ENCODE measurements at places on chromosomes 2 and 18.

- peak; percentile 2 for DNase-seq
Observed at GRCh38 chr2:172586245-172586891, 30.5 kb downstream of the PDK1 start.

DNA sequence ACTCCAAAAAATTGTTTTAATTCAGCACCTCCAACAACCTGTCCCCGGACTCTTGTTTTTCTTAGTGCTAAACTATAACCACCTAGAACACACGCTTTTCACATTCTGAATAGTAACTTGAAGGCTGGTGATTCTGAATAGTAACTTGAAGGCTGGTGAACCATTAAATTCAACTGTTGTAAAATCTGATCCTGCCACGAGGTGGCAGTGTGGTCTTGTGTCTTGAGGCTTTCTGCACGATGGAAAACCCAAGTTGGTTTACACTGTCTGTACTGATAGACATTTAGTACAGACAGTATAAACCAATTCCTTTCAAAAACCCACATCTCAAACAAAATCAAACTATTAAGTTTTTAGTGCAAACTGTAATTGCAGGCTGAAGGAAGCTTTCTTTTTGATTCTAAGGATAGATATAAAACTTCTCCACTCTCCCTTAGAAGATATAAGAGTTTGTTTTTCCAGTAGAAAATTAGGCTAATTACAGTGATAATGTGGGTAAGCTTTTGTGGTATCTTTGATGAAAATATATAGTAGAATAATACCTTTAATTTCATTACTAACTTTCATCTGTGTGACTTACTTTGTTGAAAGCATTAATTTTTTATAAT is 57.6 kb downstream of the VAPA start:
- peak; percentile 72 for DNase-seq

DNA sequence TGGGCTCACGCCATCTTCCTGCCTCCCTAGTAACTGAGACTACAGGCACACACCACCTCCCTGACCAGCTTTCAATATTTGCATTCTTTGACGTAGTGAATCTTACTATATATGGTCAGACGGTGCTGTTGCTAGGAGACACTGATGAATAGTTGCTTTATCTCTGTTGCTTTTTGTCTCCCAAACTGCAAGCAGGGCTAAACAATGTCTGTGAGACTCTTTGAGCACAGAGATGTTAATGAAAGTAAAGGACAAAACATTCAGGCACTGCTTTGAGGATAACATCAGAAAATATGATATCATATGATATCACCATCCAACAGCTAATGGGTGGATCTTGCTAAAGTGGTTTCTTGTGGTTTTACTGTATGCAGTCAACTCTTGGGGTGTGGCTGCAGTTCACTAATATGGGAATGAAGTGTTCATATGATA is 43.0 kb downstream of the EMILIN2 start:
- peak; percentile 75 for DNase-seq

DNA sequence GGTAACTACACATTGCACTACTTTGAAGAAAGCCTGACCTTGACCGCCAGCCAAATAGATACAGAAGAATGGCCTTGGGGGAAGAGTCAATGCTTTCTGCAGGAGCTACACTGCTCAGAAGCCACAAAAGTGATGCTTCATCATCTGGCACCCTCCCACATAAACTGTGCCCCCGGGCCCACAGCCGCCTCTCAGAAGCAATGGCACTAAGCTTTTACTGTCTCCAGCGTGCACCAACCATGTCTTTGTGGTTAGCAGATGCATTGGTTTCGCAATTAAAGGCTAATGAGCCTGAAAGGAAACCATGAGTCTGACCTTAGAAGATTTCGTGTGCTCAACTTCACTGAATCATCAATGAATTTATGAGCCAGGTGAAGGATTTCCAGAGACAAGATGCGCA is 209.4 kb upstream of the TRIB2 start:
- DNase-seq, result peak; percentile 56

- DNase-seq, result no peak
Observed at GRCh38 chr2:170145191-170145590, 32.8 kb upstream of the MYO3B start.

DNA sequence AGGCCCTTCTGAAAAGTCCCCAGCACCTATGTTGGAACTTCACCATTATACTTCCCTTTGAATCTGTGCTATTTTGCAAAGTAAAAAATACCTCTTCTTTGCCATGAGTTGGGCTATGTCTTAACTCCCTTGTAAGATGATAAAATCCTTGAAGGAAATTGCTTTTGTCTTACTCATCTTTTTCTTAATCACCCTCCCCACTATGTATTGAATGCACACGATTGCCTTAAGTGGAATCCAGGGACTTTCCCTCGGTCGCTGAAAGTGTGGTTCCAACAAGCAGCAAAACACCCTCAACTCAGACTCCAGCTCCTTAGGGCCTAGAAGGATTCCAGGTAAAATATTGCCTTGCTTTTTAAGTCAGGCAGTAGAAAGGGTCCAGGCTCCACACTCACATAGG is 173.2 kb upstream of the ARL4C start:
- DNase-seq, result no peak

DNA sequence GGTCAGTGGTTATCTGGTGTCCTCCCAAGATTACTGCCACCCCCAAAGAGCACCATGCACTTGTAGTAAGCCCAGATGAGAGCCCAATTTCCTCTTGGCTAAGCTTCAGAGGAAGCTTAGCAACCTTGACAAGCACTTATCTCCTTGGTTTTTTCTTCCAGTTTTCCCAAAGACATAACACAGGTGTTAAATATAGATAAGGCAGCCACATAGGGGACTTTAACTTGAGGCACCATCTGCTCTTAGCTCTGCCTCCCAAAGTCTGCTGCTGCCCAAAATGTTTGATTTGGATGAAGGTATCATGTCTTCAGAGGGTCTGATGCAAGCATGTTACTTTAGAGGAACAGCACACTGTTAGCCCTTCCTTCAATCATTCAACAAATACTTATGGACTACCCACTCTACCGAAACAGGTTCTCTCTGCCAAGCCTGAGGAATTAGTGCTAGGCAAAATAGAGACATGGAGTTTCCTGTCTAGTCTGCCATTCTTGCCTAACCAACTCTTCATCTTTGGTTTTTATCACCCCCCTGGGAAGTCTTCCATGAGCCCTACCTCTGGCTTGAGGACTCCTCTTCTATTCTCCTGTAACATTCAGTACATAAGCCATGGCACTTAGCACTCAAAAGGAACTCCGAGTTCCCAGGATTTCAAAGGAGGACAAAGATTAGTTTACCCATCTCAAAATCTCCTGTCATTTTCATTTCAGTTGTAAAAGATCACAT is 73.7 kb downstream of the SP3 start:
- DNase-seq, result no peak

- DNase-seq, result no peak
Observed at GRCh38 chr2:135030826-135031225, 16.4 kb downstream of the MAP3K19 start.

- no peak for DNase-seq
Observed at GRCh38 chr2:102483086-102483485, 10.1 kb downstream of the SLC9A4 start.

GRCh38 chr2:104547221-104547620 is 306.7 kb upstream of the POU3F3 start:
- DNase-seq, result no peak

DNA sequence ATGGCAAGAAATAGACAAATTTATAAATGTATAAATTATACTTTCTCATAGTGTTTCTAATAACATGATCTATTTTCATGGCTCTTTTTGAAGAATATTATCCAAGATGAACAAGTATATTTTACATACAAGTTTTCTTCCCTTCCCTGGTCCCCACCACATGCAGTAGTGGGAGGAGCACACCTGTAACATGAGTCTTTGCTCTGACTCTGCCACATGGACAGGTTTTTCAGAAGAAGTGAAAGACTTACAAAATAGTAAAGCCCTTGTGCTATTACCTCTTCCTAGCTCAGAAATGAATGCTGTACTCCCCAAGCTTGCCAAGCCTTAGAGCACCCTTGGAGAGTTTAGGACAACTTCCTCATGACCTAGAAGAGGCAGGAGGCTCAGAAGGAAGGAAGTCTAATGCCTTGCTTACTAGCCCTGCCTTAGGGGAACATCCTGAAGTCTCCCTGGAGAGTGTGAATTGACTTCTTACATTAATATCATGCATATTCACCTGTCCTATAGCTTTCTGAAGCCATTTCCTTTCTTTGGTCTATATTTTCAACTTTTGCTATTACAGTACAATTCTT is 18.4 kb downstream of the MXD1 start:
- no peak for DNase-seq

GRCh38 chr2:5236249-5236648 is 455.9 kb upstream of the SOX11 start:
- DNase-seq, result no peak

GRCh38 chr2:223697316-223697891 is 95.2 kb upstream of the SCG2 start:
- no peak for DNase-seq

DNA sequence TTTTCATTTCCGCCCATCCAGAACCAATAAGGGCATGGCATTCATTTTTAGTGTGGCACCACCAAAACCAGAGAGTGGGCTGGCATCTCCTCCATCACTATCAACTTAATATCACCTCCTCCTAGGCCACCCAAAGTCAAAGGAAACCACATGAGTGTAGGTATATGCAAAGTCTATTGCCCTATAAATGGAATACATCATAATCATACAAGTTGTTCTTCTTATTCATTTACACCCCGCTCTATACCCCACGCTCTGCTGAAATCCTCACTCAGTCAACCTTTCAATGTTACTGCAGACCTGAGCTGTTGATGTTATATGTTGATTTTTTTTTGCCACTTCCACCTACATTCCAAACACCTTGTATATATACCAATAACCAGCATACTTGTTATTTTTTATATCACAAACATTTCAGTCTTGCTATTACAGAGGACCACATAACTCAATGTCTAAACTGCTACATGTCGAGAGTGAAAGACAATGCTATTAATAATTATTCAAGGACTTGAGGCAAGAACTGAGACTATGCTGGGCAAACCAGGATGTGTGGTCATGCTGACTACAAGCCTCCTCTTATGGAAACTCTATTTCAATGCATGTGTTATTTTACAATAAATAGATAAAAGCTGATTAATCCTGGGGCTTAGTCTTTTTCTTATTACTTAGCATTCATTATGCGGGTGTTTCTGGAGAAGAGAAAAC is 466.5 kb upstream of the ID2 start:
- no peak for DNase-seq

GRCh38 chr2:203683932-203684556 is 22.4 kb upstream of the CD28 start:
- no peak for DNase-seq

DNA sequence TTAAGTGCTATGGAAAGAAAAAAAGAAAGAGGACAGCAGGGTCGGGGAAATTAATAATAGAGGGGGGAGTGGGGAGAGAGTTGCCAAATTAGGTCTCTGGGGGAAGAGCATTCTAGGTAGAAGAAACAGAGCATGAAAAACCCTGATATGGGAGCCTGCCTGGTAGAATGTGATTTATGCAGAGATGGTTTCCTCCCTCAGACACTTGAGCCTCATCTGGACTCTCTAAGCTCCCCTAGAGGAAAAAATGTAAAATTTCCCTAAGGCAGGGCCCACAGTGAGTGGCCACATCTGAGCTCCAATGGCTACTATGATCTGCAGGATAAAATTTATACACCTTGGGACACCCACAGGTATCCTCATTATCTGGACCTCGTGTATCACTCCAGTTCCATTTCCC is 20.6 kb upstream of the EPAS1 start:
- DNase-seq, result no peak

DNA sequence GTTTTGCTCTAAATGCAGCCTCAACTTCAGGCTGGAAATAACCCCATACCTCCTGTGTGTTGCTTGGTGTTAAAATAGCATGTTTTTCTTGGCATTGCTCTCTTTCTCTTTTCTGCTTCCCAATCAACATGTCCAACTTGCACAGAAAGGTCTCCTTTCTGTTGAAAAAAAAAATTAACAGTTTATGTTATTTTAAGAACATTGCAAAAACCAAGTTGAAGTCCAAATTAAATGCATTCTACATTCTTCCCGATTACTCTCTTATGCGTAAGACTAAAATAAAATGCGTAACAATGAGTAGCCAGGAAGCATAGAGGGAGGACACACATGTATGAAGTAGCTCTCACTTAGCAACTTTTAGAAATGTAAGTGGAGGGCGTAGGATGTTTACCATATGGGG is 1406.1 kb upstream of the NXPH2 start:
- no peak for DNase-seq

GRCh38 chr2:214577769-214578168 is 166.9 kb downstream of the VWC2L start:
- DNase-seq, result no peak

GRCh38 chr18:62878305-62878704 is 163.0 kb downstream of the PHLPP1 start:
- no peak for DNase-seq

Measured in CD4-positive, alpha-beta T cell treated with Interleukin-12 subunit alpha and Interleukin-12 subunit beta, for 1 hour (primary cell).